CD4-positive, alpha-beta T cell treated with Interleukin-6 for 4 hours (primary cell): ENCODE measurements at places on chromosomes 12 and 14.
A peak's percentile ranks its signal among the peaks of the same experiment; 100 is the strongest.

GRCh38 chr12:49792976-49793580 is 35.1 kb downstream of the NCKAP5L start:
- no peak for DNase-seq

- DNase-seq: no peak
Measured at GRCh38 chr12:47774663-47775062, 1.6 kb downstream of the SLC48A1 start.

GRCh38 chr14:97843066-97843465 is 1045.9 kb downstream of the VRK1 start:
- DNase-seq: no peak

- no peak for DNase-seq
Measured at GRCh38 chr12:75876832-75877762, 154.5 kb downstream of the PHLDA1 start.

GRCh38 chr14:20583908-20584307 is 3.9 kb downstream of the RNASE11 start:
- no peak for DNase-seq

DNA sequence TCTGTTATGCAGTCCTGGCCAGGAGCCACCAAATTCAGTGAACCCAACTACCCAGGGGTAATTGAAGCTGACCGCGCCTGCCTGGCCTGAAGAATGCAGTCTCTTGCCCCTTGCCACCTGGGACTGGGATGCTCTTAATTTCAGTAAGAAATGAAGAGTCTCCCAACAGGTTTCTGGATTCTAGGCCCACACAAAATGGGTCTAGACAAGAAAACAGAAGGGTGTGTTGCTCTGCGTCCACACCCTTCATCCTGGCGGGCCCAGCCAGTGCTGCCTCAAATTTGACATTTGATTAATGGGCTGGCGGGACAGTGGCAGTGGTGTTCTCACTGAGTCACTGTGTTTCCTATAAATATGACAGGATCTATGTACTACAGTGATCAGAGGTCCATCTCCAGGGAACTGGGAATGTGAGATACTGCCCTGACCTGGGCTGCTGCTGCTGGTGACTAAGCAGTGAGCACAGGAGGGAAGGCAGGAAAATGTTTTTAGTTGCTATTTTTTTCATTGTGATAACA is 6.5 kb downstream of the TMEM253 start:
- DNase-seq: no peak

GRCh38 chr12:442235-442884 is 17.4 kb upstream of the B4GALNT3 start:
- DNase-seq: peak; percentile 53

- no peak for DNase-seq
Measured at GRCh38 chr12:53493610-53494391, 5.5 kb downstream of the MAP3K12 start.

GRCh38 chr12:78403681-78404080 is 460.9 kb upstream of the SYT1 start:
- no peak for DNase-seq

DNA sequence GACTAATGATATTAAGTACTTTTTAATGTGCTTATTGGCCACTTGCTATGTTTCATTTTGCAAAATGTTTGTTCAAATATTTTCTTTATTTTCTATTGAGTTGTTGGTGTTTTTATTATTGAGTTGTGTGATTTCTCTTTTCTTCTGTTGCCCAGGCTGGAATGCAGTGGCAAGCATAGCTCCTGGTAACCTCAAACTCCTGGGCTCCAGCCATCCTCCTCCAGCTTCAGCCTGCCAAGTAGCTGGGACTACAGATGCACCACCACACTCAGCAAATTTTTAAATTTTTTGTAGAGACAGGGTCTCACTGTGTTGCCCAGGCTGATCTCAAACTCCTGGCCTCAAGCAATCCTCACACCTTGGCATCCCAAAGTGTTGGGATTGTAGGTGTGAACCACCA is 199.2 kb downstream of the NOVA1 start:
- no peak for DNase-seq

DNA sequence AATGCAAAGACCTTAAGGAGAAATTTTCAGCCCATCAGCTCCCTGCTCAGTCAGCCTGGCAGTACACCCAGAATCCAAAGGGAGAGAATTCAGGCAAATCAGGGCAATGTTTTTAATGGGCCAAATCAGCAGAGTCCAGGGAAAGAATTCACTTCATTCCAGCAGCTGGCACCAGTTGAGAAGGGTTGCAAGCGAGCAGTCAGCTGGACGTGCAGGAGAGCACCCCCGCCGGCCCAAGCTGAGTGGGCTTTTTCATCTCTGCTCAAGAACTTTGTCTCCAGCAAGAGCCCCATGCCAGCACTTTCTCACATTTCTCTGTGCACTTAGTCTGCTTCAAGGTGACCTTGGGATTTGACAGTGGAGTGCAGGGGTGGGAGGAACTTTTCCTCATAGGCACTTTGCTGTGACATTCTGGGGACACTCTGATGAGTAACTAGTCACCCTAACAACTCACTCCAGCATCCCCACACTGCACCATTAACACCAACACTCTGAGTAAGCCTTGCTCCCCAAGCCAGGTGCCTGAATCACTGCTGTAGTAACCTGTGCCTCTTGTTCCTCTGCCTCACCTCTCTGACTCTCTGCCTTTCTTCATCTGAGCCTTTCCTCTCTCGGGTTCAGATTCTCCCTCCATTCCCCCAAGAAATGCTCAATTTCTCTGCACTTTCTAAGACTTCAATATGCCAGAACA is 2.2 kb downstream of the ENDOU start:
- no peak for DNase-seq

- DNase-seq: peak; percentile 68
Measured at GRCh38 chr14:34043627-34044372, 92.9 kb upstream of the EGLN3 start.

- no peak for DNase-seq
Measured at GRCh38 chr12:54040148-54040494, 7.3 kb downstream of the HOXC5 start.

GRCh38 chr12:52091869-52092268 is 12.4 kb downstream of the SMIM41 start:
- no peak for DNase-seq

GRCh38 chr12:2613326-2614073 is 181.3 kb upstream of the FKBP4 start:
- no peak for DNase-seq

DNA sequence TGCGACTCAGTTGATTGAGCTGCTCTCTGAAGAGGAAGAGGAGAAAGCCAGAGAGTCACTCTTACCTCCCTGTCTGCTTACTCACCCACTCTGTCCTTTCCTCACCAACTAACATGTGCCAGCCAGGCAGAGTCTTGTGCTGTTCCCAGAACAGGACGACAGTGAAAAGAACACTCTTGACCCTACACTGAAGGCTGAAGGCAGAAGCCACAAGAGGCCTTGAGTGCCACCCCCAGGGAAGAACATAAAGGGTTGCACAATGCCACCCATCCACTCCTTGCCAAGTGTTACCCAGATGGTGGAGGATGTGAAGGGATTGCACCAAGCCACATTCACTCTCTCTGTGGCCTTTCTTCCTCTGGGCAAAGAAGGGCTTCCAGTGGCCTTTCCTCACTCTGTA is 12.8 kb downstream of the ABHD4 start:
- no peak for DNase-seq

DNA sequence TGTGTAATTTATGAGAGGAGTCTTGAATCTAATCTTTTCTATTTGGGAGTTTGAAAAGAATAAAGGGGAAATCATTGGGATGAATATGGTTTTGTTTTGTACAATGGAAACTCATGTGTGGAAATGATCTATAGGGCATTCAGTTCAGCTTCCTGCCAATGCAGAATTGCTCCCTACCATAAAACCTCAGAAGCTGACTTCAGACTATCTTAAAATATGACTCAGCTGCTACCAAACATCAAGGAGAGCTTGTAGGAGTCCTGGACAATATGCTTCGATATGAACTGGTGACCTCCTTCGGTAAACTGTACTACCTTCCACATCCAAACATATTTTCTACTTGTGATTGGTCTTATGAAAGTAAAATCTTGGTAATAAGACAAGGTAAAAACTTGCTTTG is 160.6 kb downstream of the CAPZA3 start:
- DNase-seq: no peak

DNA sequence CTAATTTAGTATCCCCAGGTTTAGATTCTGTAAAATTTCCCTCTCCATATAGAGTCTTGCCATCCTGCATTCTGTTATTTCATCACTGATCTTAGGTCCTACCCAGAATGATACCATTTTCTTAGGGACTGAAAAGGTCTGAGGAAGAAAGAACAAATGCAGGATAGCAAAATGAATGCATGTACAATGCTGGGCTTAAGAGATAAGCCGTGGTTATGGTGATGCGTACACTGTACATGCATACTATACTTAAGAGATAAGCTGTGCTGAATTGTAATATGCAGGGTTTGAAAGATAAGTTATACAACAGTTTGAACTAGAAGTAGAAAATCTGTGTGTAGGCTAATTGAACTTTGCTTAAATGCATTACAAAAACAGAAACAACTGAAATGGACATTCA is 416.2 kb downstream of the C12orf50 start:
- no peak for DNase-seq

- DNase-seq: no peak
Measured at GRCh38 chr12:94942663-94943062, 60.8 kb downstream of the NDUFA12 start.

DNA sequence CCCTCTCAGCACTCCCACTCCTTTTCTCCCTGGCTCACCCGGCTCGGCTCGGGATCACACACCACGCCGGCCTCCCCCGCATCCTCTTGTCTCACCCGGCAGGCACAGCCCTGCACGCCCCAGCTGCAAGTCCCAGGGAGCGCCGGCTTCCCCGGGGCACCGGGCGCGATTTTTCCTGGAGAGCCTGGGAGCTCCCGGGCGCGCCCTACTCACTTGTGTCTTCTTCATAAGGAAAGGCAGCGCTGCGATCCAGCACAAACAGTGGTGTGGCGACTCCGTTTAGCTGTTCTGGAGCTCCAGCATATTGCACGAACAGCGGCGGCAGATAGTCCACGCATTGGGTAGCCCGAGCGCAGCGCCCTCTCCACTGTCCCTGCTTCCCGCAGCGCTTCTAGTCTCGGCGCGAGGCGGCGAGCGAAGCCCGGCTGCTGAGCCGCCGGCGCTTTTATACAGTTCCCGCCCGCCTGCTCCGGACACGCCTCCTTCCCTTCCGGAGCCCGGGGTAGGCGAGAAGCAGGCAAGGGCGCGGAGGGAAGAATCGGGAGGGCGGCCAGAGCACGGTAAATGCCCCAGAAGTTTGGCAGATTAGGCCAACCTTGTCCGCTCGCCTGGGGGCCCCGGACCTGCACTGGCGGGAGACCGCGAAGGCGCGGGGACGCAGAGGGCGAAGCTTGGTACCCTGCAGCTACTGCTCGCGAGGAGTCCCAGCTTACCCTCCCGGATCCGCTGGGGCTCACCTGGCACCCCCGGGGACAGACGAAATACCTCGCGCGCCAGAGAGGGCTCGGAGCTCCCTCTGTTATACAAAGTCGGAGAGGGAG is at the start of gene KITLG:
KITLG (minus strand) TSS at position 421 of the 821 bp plus-strand sequence; CDS start at position 228, 193 bp downstream.
- DNase-seq: peak; percentile 1

- no peak for DNase-seq
Measured at GRCh38 chr12:91680864-91681263, 464.8 kb downstream of the BTG1 start.

DNA sequence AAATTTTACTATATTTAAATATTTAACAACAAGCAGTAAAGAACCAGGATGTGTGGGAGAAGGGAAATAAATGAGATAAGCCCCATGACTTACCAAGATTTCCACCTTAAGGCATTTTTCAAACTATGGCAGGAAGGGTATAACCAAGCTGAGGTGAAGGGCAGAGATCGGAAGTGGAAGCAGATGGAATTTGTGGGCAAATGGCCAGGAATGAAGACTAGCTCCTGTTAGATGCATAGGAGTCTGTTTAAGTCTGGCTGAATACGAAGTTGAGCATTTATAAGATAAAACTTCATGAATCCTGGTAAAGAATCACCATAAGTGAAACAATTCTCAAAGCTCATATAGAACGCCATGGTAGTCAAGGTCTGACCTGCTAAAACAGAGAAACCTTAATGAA is 163.5 kb downstream of the DIO2 start:
- DNase-seq: no peak

DNA sequence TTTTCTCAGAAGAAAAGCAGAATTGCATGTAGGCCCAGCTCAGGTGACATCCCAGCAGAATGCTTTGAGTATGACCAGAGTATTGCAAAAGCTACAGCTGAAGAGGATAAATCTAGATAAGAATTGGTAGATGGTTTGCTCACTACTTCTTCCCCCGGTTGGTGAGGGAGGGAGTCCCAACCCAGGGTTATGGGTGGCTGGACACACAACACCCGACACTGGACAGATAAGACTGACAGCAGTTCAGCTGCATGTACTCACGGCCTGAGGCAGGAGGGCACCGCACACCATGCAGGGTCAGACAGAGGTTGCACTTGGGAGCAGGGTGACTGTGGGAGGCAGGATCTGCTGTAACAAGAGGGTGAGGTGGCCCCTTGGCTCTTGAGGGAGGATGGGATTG is 1.7 kb upstream of the CLEC4C start:
- no peak for DNase-seq

DNA sequence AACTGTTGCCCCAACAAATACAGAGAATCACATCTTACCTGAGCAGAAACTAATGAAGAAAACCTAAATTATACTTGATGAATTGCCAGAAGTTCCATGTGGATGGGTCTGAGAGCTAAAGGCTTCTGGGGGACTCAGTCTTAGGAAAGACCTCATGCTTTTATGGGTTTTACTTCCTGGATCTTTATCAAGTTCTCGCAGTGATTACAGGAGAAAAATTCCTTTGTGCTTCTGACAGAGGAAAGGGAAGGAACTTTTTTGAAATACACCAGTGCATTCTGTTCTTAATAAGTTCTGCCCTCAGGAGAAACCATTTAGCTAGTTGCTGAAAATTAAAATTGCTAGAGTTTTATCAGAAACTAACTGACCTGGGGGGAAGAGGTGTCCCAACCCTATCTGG is 203.9 kb upstream of the KITLG start:
- DNase-seq: no peak

DNA sequence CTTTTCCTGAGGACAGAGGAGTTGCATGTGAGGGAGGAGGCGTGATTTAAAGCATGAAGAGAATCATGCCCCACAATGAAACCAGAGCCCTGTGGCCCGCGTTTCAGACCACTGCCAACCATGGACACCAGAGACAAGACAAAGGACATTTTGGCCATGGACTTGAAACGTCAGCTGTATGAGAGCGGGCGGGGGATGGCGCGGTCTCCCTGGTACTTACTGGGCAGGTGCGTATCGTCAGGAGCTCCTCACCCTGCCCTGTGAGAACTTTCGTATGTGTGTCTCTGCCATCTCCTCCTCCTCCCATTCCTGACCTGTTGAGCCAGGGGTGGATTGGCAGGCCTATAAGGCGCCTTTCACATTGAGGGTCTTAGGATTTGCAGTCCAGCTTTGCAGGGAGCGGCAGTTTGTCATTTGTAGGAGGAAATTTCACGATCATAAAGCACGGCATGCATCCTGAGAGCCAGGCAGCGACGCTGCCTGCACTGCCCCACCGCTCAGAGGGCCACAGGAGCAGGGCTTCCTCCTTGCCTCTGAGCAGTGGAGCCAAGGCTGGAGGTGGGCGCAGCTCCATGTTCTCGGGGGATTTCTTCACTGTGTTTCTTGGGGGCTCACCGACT is 22.2 kb downstream of the SFSWAP start:
- DNase-seq: no peak

- DNase-seq: no peak
Measured at GRCh38 chr14:89032086-89032649, 207.7 kb downstream of the TTC8 start.
